ENCODE measurements at places on chromosomes 2 and 18. TPM values are rescaled to one million over a fixed set of nuclear protein-coding genes. Genes with fewer than 3 reads are reported as not detected.

- no peak for DNase-seq
Measured at GRCh38 chr2:127076924-127077323, 30.0 kb downstream of the BIN1 start.

DNA sequence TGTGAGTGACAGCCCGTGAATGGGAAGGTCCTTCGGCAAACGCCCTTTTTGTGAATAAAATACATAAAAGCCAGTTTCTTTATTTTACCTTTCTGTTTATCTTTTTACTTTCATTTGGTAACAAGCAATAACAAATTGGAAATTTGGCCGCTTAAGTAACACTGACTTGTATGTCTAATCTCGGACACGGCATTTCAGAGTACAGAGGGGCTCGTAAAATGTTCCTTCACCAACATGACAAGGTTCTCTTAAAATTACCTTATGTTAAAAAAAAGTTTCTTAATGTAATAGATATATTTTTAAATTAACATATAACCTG, 558 bp upstream of the NEMP2 start:
- no peak for DNase-seq

- no peak for DNase-seq
Measured at GRCh38 chr2:71282493-71282892, 49.1 kb upstream of the ZNF638 start.

- no peak for DNase-seq
Measured at GRCh38 chr2:144629935-144630334, 110.0 kb upstream of the ZEB2 start.

GRCh38 chr2:219946529-219946928, 319.1 kb downstream of the SLC4A3 start:
- DNase-seq = no peak

DNA sequence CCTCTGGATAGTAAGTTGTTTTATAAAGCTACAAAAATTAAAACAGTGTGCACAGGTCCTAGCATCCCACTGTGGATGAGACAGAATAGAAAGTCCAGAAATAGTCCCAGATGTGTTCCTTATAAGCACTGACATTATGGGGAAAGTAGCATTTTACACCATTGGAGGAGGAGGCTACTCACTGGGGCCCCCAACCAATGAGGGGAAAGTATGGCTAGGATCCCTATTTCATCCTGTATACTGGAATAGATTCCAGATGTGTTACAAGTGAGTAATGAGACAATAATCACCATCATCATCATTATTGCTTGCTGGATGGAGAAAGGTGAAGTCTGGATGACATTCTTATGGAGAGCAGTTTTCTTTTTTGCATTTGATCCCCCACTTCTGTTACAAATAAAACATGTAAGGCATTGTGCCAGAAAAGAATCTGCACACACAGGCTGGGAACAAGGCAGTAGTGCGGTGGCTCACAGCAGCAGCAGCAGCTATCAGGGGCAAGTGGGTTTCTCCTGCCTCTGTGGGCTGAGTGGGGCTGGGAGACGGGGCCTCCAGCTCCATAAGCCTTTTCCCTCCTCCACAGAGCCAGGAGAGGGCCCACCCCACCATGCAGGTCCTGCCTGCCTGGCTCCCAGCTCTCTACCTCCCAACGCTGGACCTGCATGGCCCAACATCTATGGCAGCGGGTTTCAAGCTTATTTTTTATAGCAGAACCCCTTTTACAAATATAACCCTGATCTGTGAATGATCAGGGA, 5.0 kb downstream of the ARID5A start:
- DNase-seq = no peak

DNA sequence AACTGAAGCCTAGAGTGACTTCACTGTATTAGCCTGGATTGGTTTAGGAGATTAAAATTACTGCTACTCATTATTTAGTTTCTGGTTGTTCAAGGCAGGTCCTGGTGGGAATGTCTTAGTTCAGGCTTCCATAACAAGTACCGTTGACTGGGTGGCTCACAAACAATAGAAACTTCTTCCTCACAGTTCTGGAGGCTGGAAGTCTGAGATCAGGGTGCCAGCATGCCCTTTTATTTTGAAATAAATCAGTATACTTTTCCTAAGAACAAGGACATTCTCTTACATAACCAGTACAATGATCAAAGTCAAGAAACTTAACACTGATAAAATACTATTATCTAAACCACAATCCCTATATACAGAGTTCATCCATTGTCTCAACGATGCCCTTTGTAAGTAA, 4.0 kb upstream of the DAW1 start:
- DNase-seq = no peak

- DNase-seq = no peak
Measured at GRCh38 chr18:45852631-45853030, 27.2 kb downstream of the SIGLEC15 start.

GRCh38 chr18:48938827-48939204, 11.9 kb downstream of the SMAD7 start:
- no peak for DNase-seq

DNA sequence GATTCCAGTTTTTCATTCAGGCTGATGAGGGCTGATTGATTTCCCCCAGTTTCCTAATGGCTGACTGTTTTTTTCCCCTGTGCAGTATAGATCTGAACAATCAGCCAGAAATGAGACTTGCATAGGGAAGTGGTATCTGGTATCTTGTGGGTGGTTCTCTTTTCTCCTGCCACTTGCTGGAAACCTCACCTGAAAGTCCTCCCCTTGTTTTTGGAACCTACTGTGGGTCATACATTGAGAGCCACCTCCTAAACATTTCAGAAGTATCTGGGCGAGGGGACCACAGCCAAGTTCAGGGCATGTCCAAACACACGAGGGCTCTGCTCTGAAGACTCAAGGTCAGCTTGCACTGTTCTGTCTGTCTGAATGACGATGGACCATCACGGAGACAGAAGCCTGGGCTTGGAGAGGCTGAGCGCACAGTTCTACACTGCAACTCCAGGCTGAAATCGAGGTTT, 19.3 kb downstream of the ALPK2 start:
- no peak for DNase-seq

DNA sequence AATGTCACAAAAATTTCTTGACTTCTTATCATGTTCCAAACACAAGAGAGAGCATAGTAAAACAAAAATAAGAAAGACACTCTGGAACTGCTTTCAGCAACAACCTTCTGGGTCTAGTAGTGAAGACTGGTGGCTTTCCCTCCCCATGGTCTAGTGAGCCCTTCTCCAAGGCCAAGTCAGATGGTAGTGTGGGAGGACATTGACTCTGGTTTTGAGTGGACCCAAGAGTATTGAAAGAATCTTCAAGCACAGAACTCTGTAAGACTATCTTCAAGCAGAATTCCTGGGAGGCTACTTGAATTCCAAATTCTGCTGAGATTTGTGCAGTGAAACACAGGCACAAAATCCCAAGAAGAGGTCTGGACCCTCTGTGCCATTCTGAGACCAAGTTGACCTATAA, 21.1 kb downstream of the ANTXR1 start:
- DNase-seq = no peak

GRCh38 chr2:233210843-233211547, 40.5 kb upstream of the ATG16L1 start:
- DNase-seq = peak; percentile 94

DNA sequence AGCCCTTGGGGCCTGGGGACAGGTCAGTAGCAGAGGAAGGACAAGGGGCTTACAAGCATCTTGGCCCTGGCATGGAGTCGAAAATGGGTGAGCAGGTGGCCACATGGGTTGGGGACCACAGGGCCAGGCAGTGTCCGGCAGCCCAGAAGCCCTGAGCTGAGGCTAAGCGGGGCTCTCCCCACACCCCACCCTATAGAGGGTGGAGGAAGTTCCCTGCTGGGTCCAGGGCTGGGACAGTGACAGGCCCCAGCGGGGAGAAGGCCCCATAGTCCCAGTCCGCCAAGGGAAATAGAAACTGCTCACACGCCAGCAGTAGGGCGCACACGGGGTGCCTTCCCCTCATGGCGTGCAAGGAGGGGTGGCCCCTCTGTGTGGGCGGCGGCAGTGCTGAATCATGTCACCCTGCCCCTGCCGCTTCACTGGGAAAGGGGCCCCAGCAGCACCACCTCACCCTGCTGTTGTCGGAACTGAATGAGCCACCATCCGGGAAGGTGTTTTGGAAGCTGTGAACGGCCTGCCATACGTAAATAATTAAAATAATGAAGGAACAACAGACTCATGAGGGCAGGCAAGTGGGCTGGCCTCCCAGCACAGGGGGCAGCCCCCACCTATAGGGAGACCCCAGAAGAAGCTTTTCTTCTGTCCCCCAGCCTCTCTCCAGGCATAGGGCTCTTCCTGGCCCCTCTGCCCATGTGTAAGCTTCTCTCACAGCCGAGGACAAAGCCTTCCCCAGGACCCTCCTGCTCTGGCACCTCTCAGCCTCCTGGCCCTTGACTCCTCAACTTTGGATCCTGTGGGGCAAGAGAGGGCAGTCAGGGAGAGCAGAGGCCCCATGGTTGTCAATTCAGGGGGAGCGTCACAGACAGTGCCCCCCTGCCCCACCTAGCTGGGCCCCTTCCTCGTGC, 12.7 kb upstream of the DUSP2 start:
- DNase-seq = no peak

DNA sequence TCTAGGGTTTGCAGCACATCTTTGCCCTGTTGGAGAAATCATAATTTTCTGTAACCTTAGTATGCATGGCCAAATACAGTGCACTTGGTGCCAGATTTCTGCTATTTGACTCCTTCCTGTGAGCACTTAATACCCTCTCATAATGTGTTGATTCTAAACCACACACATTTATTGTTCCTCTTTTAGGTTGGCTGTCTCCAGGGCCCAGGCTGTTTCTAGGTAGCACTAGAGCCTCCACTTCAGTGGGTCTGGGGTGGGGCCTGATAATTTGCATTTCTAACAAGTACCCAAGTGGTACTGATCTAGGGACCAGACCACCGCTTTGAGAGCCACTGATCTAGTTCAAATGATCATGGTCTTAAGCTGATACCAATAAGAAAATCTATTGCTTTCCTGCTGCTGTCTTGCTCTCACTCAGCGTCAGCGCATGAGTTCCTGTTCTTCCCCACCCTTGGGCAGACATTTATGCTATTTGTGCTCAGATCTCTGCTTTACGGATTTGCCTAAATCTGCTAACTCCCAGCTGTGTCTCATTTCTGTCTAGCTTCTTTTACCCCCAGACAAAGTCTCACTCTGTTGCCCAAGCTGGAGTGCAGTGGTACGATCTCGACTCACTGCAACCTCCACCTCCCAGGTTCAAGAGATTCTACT, 7.4 kb downstream of the PTRHD1 start:
- no peak for DNase-seq

PCARE gene
- not detected for total RNA-seq

CDH2 gene
- 285 TPM for total RNA-seq

SERPINB4 gene
- not detected for total RNA-seq

C18orf63 gene
- not detected for total RNA-seq

MPPE1 gene
- total RNA-seq = 12.3 TPM

CAPN14 gene
- total RNA-seq = not detected

FN1 gene
- total RNA-seq = 15.5 TPM

Data from A172 (cell line).